ENCODE measurements at places on chromosomes 3 and 15. TPM values are rescaled to one million over a fixed set of nuclear protein-coding genes. Genes with fewer than 3 reads are reported as not detected.

- no peak for DNase-seq
These were observed 17.6 kb downstream of the ARIH1 start for GRCh38 chr15:72491768-72492167.

GRCh38 chr3:164458986-164459385 is 619.3 kb downstream of the SI start:
- DNase-seq = no peak

DNA sequence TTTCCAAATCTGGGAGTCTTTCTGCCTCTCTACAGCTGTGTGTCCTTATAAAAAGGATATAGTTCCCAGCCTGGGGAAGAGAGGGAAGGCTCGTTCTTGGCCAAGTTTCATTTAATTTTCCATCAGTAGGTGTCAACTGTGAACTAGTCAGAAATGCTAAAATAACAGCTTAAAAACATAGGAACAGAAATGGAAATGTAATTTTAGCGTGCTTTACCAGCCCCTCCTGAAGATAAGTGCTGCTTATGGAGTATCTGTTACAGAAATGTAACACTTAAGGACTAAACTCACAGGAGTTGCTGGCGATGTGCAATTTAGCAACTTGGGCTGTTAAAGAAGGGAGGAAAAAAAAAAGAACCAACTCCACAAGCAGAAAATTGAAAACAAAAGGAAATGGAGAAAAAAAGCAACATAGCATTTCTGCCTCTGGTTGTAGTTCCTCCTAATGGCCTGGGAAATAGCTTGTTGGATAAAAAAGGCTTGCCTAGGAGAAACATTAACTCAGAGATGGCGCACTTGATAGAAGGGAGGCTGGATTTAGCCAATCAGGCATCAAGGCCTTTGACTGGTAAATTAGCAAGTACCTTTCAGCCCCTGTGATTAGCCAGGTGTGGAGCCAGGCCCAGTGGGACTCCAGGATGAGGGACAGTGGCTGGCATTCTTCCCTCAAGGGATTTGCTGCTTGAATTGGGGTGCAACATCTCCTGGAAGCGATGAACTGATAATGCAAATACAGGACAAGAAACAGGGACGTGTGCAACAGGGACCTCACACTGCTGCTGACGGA is 84.3 kb downstream of the RPLP1 start:
- DNase-seq = no peak

DNA sequence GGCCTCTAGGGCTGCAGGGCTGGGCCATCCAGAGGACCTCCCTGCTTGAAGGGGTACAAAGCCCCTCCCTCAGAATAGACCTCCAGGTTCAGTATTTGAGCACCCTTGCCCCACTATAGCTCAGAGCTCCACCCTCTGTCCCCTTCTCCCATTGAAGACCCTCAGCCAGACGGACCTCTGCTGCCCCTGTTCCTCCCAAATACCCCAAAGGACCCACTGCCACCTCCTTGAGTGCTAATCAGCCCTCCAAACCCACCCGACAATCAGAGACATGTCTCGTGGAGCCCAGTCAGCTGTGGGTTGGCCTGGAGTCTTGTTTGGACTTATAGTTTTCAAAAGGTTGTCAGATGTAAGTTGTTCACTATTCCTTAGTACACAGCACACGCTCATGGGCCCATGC is 161.1 kb downstream of the UACA start:
- no peak for DNase-seq

- no peak for DNase-seq
These were observed 97.8 kb downstream of the NUP210 start for GRCh38 chr3:13322324-13322723.

DNA sequence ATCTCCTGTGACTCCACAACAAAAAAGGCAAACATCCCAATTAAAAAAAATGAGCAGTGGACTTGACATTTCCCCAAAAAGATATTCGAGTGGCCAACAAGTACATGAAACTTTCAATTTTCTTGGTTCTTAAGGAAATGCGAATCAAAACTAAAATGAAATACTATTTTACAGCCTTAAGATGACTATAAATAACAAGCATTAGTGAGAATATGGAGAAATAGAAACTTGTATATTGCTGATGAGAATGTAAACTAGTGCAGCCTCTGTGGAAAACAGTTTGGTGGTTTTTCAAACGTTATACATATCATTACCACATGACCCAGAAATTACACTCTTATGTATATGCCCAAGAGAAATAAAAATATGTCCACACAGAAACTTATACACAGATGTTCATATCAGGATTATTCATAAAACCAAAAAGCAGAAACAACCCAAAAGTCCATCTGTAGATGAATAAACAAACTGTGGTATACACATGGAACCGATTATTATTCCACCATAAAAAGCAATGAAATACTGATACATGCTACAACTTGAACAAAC is 153.2 kb upstream of the GPR149 start:
- DNase-seq = no peak

GRCh38 chr3:139935866-139936817 is 1.2 kb downstream of the CLSTN2 start:
- no peak for DNase-seq

DNA sequence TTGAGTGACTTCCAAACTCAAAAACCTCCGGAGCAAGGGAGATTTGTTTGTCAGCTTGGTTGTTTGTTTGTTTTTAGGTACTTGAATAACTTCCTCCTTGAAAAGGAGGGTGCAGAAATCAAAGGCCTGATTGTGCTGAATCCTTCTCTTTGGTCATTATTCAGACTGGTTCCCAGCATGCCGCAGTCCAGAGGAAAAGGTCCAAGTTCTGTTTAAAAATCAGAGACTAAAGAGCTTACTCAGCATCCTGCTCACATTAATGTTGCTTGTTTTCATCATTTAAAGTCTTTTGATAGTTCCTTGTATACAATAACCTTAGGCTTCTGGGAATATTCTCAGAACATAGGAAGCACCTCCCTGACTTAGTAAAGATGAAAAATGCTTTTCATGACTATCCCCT is 982 bp upstream of the SCG3 start:
- DNase-seq = no peak

DNA sequence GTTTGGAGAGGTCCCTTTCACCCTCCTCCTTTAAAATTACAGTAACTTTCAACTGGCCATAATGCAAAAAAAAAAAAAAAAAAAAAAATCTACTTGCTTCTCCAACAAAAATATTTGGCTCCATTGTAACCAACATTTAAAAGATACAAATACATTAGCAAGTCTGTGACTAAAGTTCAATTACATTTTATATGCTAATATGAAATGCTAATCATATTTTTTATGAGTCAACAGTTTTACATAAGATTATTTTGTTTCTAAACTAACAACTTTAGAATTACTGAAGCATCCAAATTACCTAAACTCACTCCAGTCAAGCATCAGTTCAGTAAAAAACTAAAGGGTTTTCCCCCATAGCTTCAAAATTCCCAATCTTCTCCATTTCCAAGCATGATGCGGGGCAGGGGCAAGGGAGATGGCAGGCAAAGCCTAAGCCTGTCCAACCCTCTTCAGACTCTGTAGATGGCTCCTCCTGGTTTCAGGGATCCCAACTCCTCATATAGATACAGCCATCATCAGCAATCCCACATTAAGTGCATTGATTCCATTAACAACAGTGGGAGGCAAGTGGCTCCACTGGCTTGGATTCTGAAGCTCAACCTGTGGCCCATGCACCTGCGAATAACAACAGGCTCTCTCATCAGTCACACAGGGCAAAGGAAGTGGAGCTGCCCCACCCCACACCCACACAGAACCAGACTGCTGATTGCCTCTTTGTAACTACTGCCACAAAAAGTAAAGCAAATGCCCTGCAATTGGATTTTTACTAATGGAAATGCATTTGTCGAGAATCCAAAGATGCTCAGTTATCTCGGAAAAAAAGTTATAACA is 15.0 kb downstream of the SFMBT1 start:
- no peak for DNase-seq

- no peak for DNase-seq
These were observed 152.3 kb downstream of the CACNA2D3 start for GRCh38 chr3:54274607-54275006.

DNA sequence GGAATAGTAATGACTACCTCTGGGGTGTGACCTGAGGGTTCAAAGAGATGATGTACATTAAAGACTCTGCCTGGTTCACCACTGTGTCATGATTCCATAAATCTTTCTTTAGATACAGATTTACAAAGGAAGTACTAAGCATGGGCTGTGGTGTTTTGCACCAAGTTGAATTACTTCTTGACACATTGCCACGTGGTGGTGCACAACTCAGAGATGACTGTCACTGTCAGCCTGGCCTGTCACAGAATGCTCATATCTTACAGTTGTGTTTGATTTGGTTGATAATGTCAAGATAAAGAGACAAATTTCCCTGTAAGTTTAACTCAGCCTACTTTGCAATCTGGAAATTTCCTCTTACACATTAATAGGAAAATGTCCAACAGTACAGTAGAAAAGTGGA is 3.2 kb downstream of the CTDSPL start:
- DNase-seq = no peak

GRCh38 chr15:62857411-62857853 is 185.1 kb upstream of the TPM1 start:
- no peak for DNase-seq

- no peak for DNase-seq
These were observed 39.6 kb downstream of the HGD start for GRCh38 chr3:120642368-120642948.

- DNase-seq = no peak
These were observed 97.1 kb upstream of the ICE2 start for GRCh38 chr15:60576044-60576443.

- DNase-seq = no peak
These were observed 21.3 kb downstream of the MME start for GRCh38 chr3:155101398-155101797.

- DNase-seq = no peak
These were observed 400.6 kb downstream of the ZBTB20 start for GRCh38 chr3:114746502-114746901.

DNA sequence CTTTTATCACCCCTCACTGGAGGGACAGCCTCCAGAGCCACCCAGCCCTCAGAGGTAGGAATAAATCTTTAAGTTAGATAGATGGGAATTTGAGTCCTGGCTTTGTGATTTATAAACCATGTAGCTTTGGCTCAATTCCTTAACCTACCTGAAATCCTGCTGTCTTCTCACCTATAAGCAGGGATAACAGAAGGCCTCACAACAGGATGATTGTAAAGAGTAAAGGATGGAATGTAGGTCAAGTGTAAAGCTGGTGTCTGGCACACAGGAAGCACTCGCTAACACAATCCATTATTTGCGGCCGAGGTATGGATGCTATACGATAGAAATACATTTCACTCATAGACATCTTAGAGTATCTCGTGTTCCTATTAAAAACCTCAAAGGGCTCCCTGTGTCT is 162.9 kb upstream of the LRTM1 start:
- DNase-seq = no peak

DNA sequence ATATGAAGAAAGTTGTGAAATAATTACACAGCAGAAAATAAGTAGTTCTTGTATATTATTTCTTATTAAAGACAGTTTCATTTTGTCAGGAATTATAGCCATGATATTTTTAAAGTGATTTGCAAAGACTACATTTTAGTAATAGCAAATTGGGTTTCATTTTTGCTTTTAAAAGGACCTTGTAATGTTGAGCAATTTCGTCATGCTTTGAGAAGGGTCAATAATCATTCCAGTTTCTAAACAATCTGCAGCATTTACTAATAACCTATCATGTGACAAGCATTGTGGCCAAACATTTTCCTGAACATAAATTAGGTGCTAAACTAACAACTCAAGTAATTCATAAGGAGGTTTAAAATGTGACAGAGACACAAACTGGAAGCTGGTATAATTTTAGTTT is 214.4 kb upstream of the CBLB start:
- DNase-seq = no peak

GRCh38 chr3:52194485-52195290 is 3.3 kb upstream of the ALAS1 start:
- no peak for DNase-seq

GRCh38 chr3:143419611-143420010 is 300.0 kb downstream of the CHST2 start:
- no peak for DNase-seq

DNA sequence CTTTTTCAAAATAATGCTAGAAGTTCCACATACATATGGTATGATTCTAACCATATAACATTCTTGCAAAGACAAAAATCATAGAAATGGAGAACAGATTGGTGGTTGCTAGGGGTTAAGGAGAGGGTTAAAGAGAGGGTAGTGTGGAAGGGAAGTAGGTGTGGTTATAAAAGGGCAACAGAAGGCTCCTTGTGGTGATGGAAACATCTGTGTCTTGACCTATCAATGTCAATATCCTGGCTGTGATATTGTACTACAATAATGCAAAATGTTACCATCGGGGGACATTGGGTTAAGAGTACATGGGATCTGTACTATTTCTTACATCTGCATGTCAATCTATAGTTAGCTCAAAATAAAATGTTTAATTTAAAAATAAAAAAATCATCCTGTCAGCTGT is 67.8 kb upstream of the FSIP1 start:
- DNase-seq = no peak

DNA sequence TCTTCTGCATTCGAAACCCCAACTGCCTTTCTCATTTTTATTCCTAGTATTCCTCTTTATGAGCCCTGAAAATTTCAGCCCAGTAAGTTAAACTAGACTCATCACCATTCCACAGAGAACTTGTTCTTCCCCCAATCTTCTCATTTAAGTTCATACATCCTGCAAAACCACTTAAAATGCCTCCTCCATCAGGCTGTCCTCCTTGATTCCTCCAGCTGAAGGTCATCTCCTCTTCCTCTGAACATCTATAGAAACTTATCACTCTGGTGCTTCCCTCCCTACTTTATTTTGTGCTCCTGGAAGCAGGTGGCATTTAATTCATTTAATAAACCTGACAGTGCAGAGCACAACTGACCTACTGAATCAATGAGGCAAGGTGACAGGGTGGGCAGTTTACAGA is 38.3 kb downstream of the VGLL4 start:
- no peak for DNase-seq

- no peak for DNase-seq
These were observed 7.6 kb upstream of the TCF12 start for GRCh38 chr15:56910801-56911200.

DNA sequence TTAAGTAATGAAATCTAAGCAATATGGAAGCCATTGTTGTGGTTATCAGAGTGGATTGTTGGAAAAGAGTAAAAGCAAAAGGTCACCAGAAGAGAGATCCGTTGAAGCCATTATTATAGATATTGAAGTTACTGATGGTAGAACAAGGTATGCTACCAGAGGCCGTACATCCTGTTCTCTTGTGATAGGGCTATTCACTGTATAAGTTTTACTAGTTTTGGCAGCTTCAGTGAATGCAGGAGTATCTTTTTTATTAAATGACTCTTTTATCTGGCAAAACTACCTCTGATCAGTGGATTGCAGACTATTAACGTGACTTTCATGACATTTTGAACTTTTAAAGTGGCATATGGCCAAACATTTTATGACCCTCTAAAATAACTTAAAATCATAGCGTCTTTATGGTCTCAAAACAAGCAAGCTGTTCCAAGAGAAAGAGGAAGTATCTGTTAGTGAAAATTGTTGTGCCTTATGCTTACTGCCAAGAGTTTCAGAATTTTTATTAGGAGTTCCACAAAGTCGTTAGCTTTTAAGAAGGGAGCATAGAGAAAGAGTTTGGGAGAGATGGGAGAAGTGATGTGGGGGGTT is 102.9 kb downstream of the LRRC49 start:
- DNase-seq = peak; percentile 80

UBAP1L gene
- total RNA-seq = 3.9 TPM

SLC22A14 gene
- total RNA-seq = 0.16 TPM

IL17RE gene
- total RNA-seq = 1.2 TPM

ISLR gene
- total RNA-seq = 110 TPM

GOLGA6L4 gene
- total RNA-seq = 4.9 TPM

CYP19A1 gene
- 0.69 TPM for total RNA-seq

SLC2A2 gene
- not detected for total RNA-seq

LSMEM2 gene
- total RNA-seq = 0.79 TPM

ISL2 gene
- 1.5 TPM for total RNA-seq

SLC27A2 gene
- total RNA-seq = 3.5 TPM

SYNPR gene
- total RNA-seq = 0.95 TPM

IL17RD gene
- 33.4 TPM for total RNA-seq

Data from urinary bladder (tissue), 4 donors.